Nucleus accumbens (tissue), 56 donors: ENCODE measurements at places on chromosomes 7 and 10.
A peak's percentile ranks its signal among the peaks of the same experiment; 100 is the strongest.

DNA sequence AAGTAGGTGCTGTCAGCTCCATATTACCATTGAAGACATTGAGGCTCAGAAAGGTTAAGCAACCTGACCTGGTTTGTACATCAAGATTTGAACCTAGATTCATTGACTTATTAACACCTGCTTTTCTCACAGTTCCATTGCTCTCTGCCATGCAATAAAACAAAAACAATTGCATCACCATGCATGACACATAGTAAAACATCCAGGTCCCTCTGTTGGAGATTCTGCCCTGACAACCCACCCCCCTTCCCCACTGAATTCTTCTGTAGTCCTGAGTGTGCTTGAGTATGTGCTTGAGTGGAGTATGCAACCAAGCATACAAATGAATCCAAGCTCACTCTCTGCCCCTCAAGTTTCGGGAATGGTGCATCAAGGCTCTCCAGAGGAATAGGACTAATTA, 6.0 kb upstream of the LMBR1 start:
- DNase-seq = no peak

DNA sequence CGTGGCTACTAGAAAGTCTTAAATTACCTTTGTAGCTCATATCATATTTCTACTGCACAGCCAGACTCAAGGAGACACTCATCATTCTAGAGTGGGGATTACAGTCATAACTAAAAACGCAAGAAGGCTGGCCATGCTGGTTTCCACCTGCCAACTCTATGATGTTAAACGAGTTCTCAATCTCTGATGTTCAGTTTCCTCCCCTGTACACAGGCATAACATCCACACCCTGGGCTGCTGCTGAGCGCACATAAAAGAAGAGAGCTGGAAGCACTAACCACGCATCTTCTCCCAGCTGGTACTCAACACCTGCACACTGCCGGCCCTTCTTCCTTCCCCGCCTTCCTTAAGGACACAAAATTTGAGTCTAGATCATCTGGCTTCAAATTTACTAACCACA, 60.5 kb downstream of the SORBS1 start:
- no peak for DNase-seq

DNA sequence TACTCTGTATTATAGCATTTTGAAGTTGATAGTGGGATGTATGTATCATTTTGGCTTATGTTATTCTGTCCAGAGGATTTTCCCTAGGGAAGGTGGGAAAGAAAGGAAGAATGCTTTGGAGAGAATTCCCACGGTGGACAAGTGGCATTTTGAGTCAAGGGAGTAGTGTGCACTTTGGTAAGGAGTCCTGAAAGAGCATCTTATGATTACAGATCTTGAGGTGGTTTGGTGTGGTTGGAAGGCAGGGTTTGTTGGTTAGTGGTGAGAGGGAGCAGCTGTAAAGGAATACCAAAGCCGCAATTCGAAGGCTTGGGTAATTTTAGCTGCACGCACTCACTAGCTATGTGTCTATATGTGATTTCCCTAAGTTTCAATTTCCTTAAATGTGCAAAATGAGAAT, 16.1 kb downstream of the CCSER2 start:
- DNase-seq = no peak

GRCh38 chr7:157434231-157434630, 97.4 kb downstream of the DNAJB6 start:
- no peak for DNase-seq

DNA sequence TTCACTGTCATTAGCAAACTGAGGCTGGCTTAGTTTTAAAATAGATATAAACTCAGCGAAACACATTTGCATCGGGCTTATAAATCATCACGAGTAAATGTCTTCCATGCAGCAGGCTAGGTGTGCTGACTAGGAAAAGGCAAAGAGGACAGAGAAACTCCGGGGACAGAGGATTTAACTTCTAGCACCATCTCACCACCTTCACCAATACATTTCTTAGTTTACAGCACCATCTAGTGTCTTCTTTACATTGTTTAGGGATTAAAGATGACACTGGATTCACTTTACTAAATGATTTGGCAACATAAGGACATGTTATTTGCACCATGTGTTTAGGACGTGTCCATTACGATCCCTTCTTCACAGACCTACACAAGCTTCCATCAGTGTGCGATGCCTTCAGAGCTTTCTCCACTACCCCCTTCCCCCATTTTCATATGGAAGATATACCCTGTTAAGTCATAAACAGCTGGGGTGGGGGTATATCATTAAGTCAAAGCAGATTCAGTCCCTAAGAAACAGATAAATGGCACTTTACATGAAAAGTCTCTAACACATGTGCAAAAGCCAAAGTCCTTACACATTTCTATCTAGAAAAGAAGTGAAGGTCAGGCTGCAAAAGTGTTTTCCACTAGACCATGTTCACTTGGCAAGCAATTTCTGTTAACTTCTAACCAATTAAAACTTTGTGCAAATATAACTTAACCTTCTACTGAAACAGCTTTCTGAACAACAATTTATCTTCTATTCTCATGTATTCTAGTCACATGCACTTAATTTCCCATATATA, 103.3 kb downstream of the GRB10 start:
- no peak for DNase-seq

DNA sequence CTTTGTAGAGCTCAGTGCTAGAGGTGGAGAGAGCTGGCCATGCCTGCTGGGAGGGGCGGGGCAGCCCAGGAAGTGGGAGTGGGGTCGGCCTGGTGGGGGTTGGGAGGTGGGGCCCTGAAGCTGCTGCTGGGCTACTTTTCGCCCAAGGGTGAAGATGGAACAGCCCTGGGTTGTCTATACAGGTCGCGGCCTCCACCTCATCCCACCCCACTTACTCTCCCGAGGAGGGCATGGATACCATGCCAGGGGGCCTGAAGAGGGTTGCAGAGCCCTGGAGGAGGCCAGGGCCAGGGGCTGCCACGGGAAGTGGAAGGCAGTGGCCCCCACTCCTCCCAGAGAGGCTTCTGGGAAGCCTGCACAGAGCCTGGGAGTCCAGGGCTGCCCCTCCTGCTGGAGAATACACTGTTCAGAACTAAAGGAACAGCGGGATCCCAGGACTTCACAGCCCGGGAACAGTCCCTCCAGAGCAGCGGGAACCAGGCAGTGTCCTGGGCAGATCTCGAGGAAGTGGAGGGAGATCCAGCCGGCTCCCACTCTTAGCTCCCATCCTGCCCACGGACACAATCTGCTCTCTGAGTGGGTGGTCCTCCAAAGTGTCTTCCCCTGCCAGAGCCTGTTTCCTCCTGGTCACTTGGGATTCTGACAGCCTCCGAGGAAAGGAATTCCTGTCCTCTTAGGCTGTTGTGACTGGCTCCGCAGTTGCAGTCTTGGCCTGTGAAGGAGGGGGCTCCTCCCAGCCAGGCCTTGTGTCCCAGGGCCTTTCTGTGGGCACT, 23.5 kb downstream of the MAT1A start:
- no peak for DNase-seq

GRCh38 chr7:5478568-5479430, 55.2 kb upstream of the TNRC18 start:
- DNase-seq = no peak

DNA sequence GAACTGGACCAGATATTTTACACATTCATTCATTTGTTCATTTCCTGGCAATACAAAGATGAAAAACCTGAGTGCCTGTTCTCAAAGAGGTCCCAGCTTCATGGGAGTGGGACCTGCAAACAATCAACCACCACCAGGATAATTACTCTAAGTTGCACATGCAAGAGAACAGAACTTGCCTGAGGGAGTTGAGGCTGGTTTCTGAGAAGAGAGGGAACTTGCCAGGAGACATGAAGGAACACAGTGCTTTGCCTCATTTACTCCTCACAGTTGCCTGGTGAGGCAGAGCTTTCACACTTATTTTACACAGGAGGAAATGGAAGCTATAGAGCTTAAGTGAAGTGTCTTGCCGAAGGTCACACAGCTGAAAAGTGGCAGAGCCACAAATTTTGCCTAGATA, 170.1 kb downstream of the SORCS3 start:
- no peak for DNase-seq

GRCh38 chr7:150341263-150342120, at the start of gene RARRES2:
Gene RARRES2, minus strand, starts transcription at chr7:150341629. Its CDS starts 1,020 bp downstream, at chr7:150340609.
- DNase-seq = no peak

DNA sequence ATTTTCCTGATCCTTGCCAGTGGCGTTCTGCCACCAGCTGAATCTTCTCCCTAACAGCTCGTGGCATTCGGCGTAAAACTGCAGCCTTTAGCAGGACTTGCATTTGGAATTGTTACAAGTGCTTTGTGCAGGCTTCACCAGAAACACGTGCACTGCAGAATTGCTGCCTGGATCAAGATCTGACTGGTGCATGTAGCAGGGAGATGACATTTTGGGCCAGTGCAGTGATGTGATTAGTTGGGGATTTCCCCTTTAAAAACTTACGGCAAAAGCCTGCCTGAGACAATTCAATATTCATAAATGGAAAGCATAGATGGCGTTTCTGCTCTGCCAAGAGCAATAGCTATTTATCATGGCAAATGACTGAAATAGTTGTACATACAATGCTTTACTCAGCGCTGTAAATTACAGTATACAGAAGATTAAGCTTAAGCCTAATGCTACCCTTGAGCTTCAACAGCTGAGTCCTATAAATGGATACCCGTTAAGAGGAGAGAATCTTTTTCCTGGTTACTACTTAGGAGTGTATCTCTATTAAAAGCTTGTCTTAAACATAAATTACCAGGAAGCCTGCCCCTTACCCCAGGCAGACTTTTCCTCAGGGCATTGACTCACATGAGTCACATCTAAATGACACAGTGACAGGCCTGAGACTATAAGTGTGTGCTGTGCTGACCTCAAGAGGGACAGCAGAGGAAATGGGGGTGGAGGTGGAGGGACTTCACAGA, 106.3 kb downstream of the ATXN7L1 start:
- no peak for DNase-seq

- DNase-seq = peak; percentile 40
These were observed 556.1 kb downstream of the KCNMA1 start for GRCh38 chr10:77081481-77081891.

- DNase-seq = no peak
These were observed 13.5 kb downstream of the KCNH2 start for GRCh38 chr7:150964593-150965111.

DNA sequence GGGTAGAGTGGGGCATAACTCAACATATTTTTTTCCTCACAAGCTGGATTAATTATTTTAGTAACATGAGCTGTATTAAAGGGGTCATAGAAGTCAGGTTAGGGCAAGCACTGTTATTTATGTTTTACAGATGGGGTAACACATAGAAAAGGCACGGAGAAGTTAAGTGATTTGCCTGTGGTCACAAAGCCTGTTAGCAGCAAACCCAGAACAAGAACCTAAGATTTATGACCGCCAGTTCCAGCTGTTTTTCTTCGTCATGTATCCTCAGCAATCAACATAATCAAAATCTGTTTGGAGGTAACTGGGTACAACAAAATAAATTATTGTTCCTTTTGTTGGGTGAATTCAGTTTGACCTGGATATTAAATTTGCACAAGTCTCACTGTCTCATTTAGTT, 57.2 kb upstream of the BET1 start:
- no peak for DNase-seq

DNA sequence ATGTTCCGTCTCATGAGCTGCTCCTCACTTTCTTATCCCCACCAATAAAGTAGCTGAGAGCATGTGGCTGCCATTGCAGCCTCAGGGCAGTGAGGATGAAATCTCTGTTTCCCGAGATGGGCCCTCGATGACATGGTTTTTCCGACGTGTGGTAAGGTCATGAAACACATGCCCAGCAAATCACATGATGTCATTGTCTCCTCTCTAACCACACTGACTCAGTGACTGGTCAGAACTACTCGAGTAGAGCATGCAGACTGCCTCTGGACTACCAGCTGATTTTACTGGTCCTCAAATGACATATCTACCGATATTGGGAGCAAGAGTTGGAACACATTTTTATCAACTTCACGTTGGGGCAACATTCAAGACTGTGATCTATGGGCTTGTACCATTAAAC, 786.1 kb downstream of the CNTNAP2 start:
- DNase-seq = no peak

DNA sequence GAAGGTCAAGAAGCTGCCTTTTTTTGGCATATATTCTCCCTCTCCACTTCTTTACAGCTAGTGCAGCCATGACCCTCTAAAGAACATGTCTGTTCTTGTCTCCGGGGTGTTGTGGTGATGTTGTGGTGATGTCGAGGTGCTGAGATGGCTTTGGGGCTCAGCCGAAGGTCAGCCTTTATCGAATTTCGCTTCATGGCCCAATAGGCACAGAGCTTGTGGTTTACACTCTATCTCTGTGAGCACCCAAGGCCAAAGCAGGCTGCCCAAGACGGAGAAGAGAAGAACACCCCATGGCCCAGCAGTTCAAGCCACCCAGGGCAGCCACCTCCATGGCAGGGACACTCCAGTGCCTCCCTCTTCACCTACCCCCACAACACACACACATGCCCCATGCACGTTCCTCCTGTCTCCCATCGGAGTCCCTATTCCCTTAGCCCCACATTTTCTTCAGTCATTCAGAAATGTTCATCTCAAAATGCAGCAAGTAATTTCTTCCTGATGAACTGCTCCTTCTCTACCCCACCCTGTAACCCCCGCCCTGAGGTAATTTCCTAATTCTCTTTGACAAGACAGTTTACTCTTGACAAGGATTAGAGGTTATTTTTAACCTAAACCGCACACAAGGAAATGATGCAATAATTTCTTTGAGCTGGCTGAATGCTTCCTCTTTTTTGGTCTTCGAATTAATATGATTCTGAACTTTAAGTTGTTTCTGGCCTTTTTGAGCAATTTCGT, 18.6 kb upstream of the ADRB1 start:
- DNase-seq = no peak

DNA sequence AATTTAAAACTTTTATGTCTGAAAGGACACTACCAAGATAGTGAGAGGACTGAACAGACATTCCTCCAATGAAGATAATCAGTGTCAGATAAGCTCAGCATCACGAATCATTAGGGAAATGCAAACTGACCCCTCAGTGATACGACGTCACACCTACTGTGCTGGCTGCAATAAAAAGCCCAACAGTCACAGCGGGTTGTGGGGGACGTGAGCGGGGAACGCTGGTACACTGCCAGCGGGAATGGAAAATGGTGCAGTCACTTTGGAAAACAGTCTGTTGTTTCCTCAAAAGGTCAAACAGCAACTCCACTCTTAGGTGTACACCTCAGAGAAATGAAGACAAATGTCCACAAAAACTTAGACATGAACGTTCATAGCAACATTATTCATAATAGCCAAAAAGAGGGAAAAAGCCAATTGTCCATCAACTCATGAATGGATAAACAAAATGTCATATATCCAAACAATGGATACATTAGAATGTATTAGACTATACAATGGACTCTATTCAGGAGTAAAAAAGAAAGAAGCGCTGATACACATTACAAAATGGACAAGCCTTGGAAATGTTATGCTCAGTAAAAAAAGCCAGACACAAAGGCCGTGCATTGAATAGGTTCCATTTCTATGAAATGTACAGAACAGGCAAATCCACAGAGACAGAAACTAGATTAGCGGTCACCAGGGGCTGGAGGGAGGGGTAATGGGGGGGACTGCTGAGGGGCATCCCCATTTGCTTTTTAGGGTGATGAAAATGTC, 2.4 kb upstream of the ECHS1 start:
- no peak for DNase-seq

- no peak for DNase-seq
These were observed at the start of gene WDFY4 for GRCh38 chr10:48684792-48685623. Gene WDFY4, plus strand, starts transcription at chr10:48684873. Its CDS starts 24,860 bp downstream, at chr10:48709733.

GRCh38 chr10:43234471-43235041, 32.3 kb downstream of the RASGEF1A start:
- DNase-seq = no peak

- no peak for DNase-seq
These were observed 302.2 kb downstream of the ADARB2 start for GRCh38 chr10:1434912-1435692.

- DNase-seq = no peak
These were observed 86.4 kb downstream of the RBM20 start for GRCh38 chr10:110730345-110731050.
